ENCODE measurements at places on chromosomes 3 and 15.

GRCh38 chr15:71812966-71813722 lies 2.8 kb downstream of the NR2E3 start:
- DNase-seq = peak; percentile 13

DNA sequence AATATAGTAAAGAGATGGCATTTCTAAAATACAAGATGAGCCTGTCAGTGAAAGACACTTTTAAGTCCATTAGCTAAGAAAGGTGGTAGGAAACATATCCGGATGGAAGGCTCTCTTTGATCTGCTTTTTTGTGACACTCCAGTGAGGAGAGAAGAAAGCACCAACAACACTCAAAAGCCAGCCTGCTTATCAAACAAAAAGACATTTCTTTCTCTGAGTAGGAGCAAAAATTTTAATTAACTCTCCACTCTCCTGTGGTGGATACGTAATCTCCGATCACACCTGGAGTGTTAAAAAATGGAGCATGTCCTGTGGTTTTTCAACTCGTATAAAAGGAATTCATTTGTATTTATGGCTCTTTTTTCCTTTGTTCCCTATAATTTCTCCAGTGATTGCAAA lies 65.3 kb downstream of the OXNAD1 start:
- DNase-seq = no peak

- no peak for DNase-seq
These were observed 3.2 kb upstream of the ATP13A3 start for GRCh38 chr3:194489736-194490612.

DNA sequence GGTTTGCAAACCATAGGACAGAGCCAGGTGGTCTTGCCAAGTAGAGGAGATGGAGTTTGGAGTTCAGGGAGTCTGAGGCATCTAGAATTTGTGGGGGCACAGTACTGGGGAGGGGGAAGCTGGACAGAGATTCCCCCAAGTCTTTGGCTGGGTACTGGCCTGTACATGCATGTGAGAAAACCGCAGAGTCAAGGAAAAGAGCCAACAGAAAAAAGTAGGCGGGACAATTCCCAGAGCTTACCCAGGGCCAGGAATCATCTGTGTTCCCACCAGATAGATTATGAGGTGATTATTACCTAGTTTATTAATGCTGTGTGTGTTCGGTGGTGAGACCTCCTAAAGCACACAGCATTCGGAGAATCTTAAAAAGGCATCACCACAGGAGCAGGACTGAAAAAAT lies 11.3 kb downstream of the LYSMD4 start:
- no peak for DNase-seq

GRCh38 chr3:114664006-114664405 lies 370.2 kb downstream of the TIGIT start:
- no peak for DNase-seq

GRCh38 chr15:79311901-79312553 lies 1.1 kb downstream of the TMED3 start:
- DNase-seq = no peak

DNA sequence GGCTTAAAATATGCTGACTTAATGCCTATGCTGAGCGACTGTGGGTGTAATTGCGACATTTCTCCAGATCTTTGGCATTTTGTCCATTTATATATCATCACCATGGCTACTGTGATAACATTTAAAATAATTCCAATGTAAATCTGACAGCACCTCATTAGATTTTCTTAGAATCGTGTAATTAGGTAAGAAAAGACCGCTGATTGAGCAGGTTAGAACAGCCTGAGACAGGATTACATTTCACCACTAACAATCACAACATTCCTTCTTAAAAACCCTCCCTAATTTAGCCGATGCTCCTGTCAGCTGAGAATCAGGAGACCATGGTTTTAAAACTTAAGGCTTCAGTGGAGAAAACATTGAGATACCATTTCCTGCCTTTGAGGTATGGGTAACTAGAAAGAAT lies 455.3 kb upstream of the PDZRN3 start:
- no peak for DNase-seq

- no peak for DNase-seq
These were observed 126.5 kb downstream of the PDE8A start for GRCh38 chr15:85108136-85108535.

- DNase-seq = no peak
These were observed 9.5 kb downstream of the CYP19A1 start for GRCh38 chr15:51328926-51329325.

DNA sequence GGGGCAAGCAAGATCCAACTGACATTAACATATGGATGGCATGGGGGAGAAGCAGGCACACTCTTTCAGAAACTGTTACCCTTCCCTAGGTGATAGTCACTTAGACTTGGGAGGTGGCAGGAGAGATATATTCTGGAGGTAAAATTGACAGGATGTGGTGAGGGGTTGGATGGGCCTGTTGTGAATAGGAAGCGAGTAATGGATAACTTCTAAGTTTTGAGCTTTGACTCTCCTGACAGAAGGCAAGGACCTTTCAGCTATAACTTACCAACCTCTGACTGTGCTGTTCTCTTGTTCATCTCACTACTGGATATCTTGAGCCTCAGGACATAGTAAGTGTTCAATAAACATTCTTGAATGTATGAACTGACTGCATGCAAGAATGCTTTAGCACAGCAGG lies 1.9 kb upstream of the PDIA5 start:
- DNase-seq = no peak

GRCh38 chr3:171950373-171950772 lies 89.0 kb upstream of the FNDC3B start:
- no peak for DNase-seq

GRCh38 chr3:13517253-13517977 lies 31.5 kb upstream of the FBLN2 start:
- DNase-seq = no peak

DNA sequence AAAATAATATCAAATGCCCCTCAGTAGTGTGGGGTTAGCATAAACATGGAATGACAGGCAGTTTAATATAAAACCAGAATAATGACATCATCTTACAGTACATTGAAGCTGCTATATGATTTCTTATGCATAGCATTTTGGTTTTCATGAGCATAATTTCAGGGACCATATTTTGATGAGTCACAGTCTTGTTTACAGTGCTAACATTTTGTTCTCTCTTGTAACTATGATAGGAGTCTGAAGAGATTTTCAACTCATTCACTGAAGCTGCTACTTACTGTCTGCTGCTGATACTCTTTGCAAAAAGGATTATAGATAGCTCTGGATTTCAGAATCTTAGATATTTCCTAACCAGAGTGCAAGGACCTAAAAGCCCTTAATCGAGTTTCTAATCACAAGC lies 92.6 kb upstream of the CCDC54 start:
- DNase-seq = no peak

GRCh38 chr3:112476346-112476745 lies 22.9 kb downstream of the BTLA start:
- DNase-seq = no peak

DNA sequence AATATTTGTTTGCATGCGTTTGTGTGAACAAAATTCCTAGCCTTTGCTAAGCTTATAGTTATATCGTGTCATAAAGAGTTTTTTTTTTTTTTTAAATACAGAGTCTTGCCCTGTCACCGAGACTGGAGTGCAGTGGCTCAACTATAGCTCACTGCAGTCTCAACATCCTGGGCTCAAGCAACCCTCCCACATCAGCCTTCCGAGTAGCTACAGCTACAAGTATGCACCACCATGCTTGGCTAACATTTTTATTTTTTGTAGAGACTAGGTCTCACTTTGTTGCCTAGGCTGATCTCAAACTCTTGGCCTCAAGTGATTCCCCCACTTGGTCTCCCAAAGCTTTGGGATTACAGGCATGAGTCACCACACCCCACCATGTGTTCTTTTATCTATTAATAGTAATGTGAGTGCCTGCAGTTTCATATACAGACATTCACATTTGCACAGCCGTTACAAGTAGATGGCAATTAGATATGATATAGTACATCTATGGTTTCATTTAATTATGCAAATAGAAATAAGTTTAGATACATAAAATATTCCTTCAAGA lies 848.6 kb downstream of the PDCD6IP start:
- no peak for DNase-seq

DNA sequence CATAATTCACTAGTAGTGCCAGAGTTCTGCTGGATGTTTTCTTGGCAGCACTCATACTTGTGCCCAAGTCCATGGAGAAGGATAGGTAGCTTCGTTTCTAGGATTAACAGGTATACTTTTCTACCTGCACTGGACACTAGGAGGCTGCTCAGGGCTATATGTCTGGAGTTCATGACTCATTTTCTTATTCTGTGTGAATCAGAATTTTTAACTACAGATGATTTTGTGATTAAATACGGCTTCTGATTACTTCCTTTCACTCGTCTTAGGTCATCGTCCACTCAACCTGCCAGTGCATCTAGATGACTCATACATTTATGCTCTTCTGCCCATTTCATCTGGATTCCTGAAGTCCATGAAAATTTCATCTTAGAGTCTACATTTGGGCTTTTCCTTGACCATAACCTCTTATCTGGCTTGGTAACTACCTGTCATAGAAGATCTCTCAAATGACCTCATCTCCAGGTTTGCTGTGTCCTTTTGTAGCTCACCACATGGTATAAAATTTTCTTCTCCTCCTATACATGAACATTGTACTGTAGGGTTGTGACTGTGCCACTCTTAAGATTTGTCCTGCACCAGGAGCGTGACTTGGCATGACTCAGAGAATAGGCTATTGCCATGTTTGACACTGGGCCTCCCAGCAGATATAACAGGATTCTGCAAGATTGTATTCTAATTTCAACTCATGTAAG lies 66.7 kb upstream of the GCSAM start:
- no peak for DNase-seq

GRCh38 chr3:66527246-66527645 lies 26.4 kb upstream of the LRIG1 start:
- no peak for DNase-seq

All from GM04504 (cell line).